NCI-H1048 (cell line): ENCODE measurements at places on chromosomes 12 and 14.

- no peak for DNase-seq
These were observed 48.3 kb downstream of the NFKBIA start for GRCh38 chr14:35355981-35356841.

GRCh38 chr12:3084742-3085141 lies 7.6 kb downstream of the TSPAN9 start:
- no peak for DNase-seq

DNA sequence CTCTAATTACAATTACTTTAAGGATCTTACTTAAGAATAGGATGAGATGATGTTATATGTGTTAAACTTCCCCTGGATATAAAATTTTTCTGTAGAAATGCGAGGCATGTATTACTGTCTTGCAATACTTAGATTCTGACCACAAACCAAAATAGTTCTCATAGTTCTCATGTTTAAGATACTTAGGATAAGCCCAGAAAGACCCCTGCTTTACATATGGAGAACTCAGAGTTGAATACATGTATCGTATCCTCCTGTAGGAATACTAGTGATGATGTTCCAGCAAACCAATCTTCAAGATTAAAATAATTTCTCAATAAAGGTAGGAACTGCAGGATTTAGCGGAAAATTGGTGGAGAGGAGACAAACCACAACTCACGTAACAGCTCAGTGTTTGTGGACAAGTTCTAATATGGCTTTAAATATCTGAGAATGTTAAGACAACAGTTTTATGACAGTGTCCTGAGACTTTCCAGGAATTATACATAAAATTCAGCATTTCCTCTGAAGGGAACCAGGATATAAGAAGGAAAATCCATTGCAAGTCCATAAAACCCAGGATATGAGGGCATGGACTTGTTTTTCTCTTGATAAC lies 114.7 kb upstream of the CRY1 start:
- DNase-seq, result no peak

- no peak for DNase-seq
These were observed 80.8 kb downstream of the GRIP1 start for GRCh38 chr12:66598079-66598478.

DNA sequence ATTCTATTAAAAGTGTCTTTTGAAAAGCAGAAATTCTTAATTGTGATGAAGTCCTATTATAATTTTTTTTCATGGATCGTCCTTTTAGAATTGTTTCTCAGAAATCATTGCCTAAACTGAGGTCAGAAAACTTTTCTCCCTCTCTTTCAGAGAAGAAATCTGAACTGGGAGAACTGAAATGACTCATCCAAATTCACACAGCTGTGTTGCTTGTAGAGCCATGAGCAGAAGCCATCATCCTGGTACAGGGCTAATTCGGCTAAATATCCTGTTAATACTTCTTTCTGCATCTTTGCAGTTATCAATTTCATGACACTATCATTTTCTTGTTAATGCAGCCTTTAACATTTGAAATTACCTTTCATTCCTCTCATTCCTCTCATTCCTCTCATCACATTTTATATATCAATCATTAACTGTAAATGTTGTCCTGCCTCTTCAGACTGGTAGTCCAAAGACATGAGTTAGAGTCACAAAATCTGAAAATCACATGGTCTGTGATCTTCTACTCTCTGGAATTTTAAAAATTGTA lies 15.5 kb downstream of the SLC15A5 start:
- DNase-seq, result no peak

DNA sequence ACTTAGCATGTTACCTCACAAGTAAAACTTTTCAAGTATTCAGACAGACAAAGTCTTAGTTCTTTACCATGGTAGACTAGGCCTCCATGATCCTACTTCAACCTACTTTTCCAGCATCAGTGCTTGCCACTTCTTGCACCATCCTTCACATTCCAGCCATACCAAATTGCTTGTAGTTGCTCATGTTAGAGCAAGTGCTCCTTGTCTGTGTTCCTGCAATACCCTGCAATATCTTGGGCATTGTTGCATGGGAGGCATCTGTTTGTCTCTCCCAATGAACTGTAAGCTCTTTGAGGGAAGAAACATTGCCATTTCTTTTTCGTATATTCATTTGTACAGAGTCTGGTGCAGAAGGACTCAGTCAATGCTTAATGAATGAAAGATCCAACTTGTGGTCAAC lies 78.0 kb downstream of the SRGAP1 start:
- DNase-seq, result no peak

DNA sequence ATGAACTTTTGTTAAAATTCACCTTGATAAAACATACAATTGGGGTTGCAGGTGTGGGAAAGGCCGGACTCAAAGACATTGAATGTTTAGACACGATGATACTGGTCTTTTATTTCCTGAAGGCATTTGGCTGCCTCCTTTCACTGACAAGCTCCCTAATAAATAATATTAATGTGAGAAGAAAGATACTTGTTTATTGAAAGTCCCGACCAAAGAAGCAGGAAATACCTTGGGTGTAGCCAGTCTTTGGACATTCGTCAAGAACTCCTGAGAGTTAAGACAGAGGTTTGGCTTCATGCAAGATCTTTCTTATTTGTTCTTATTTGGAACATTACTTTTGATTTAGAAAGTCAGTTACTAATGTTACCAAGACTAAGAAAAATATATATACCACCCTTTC lies 1133.8 kb upstream of the SEL1L start:
- DNase-seq, result no peak

DNA sequence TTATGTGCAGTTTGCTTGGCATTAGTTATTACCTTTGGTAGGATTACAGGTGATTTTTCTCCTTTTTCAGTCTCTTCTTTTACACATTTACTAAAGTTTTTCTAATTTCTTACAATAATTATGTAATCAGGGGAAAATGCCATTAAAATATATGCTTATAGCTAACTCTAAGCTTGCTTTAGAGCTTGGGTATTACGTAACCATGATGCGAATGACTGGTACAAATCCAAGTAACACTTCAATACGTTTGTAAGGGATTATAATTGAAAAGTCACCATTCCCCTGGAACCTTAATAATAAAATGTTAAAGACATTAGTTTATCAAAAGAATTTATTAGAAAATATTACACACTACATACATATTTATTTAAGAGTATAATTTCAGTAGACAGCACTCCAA lies 71.6 kb downstream of the SCAF11 start:
- DNase-seq, result no peak
